ENCODE measurements at places on chromosomes 3 and 15. TPM values are rescaled to one million over a fixed set of nuclear protein-coding genes. Genes with fewer than 3 reads are reported as not detected.

- no peak for DNase-seq
Measured at GRCh38 chr15:72179950-72180581, 17.5 kb downstream of the GRAMD2A start.

DNA sequence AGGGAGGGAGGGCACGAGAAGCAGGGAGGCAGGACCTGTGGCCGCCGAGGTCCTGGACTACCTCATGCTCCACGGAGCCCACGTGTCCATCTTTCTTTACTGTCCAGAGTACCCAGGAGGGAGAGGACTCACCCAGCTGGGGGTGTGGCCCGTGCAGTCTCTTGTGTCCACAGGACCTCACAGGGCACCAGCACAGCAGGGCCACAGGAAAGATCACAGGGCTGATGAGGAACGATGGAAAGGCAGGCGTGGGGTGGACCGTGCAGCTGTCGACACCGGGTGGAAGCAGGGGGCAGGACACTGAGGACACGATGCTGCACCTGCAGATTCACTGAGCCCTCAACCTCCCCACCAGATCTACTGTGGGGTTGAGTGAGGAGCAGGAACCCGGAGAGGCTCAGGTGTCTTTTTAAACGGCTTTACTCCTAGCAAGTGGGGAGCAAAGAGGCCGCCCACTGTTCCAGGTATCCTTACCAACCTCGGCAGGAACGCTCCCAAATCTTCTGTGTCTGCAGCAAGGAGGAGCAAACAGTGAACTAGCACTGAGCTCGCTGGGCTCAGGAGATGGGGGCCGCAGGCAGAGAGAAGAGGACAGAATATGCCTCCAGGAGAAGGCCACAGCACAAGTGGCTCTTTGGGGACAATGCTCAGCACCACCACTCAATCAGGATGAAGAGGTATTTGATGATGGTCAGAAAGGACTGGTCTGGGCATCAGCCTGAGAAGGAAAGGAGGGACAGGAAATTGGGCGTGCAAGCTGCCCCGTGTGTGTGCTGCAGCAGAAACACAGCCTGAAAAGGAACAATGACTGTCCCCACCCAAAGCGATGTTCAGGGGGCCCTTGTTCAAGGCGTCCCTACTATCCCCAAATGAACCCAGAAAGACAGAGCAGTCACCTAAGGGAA lies 198.8 kb downstream of the XXYLT1 start:
- DNase-seq = no peak

DNA sequence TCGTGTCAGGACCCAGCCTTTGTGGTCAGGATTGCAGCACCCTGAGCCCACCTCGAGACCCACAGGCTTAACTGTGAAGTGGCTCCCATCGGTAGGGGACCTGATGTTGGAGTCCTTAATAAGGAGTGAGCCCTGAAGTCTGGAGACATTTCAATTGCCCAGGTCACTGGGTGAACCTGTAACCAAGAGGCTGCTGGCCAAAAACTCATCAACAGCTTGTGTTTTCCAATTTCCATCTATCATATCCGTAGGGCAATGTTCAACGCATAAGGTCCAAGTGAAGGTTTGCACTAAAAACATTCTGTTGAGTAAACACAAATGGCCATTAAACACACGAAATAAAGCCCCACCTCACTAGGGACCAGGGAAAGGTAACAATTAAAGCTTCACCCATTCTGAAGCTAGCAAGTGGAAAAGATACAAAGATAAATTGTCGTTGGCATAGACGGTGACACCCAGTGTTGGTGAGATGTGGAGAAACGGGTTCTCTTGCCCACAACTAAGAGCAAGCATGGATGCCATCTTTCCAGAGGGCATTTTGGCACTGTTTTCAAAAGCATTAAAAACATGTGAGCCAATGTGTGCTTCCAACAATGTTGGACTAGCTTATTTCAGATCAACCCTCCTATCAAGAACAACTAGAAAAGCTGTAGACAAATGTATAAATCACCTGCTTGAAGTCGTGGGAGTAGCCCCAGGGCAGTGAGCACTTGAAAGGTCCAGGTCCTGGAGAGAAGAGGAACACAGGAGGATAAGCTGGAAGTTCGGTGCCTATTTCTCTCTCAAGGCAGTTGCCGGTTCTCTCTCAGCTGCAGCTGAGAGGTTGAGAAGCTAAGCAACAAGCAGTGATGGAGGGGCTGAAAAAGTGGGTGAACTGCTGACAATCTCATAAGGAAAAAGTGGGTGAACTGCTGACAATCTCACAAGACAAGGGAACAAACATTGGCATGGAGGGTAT lies 56.3 kb upstream of the PCSK6 start:
- no peak for DNase-seq

DNA sequence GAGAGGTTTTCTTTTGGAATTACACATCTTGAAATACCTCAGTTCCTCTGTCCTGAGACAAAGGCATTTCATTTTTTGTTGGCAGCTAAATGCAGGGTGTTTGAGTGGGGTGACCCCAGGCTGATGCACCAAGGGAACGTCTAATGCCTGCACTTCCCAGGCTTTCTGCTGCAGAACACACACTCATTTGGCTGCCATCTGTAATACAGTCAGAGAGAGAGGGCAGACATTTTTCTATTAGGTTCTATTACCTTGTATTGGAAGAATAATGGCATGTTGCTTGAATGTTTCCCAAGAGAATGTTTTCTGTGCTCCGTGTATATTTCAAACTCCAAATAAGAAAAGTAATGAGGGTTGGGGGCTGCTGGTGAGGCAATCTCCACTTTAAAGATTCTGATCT lies 87.1 kb downstream of the PTPRG start:
- DNase-seq = no peak

DNA sequence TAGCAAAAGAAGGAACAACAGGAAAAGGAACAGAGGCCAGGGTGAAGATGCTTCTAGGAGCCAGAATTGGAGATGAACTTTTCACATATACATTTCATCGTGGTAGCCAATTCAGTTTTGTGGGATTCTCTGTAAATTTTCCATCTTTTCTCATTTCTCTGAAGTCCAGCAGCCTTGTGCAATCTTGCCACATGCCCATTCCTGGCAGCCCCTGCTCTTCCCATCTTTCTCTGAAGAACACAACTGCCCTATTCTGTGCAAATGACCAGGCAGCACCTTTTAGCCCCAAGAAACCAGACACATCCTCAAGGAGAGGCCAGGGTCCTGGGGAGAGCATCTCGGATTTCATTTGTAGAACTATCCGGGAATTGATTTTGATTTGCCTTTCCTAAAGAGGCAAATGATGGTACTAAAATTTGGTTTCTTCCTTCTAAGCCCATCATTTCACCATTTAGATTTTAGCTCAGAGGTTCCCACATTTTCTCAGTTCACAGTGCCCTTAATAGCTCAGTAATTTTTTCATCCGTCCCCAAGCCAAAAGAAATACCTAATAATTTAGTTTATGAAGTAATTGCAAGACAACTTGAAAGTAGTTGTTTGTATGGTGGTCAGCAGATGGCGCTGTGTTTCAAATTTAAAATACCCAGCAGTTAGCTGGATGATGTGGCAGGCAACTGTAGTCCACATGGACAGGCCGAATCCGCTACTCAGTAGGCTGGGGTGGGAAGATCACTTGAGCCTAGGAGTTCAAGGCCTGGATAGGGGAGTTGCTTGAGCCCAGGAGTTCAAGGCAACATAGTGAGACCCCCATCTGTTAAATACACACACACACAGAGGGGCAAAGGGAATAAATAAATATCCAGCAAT lies 61.3 kb upstream of the ACKR4 start:
- DNase-seq = no peak

- no peak for DNase-seq
Measured at GRCh38 chr3:66486202-66486601, 14.6 kb downstream of the LRIG1 start.

DNA sequence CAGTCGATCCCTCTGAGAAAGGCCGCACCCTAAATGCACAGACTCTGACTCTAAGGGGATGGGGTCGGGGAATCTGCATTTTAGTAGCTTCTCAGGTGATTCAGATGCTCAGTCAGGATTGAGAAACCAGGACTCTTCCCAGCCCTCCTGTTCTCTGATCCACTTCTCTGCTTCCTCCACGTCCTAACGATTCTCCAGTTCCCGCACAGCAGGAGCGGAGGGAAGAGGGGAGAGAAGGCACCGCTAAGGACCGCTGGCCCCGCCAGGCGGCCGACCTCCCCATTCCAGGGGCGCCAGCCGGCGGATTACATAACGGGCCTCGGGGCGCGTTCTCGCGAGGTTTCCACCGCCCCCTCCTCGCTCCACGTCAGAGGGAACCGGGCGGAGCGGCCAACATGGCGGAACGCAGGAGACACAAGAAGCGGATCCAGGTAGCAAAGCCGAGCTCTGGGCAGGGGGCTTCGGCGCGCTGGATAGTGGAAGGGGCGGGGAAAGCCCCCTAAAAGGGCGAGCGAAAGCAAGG lies at the start of gene SEC62:
SEC62 (plus strand) TSS at position 380 of the 523 bp plus-strand sequence; CDS start at position 396, 16 bp downstream.
- peak; percentile 96 for DNase-seq

GRCh38 chr15:79166311-79166955 lies 75.9 kb upstream of the RASGRF1 start:
- DNase-seq = no peak

DNA sequence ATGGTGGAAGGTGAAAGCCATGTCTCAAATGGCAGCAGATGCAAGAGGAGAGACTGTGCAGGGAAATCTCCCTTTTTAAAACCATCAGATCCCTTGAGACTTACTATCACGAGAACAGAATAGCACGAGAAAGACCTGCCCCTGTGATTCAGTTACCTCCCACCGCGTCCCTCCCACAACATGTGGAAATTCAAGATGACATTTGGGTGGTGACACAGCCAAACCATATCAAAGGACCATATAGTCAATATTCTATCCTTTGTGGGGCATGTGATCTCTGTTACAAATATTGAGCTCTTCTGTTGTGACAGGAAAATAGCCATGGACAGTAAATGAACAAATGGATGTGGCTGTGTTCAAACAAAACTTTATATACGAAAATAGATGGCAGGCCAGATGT lies 77.2 kb upstream of the ACKR4 start:
- no peak for DNase-seq

DNA sequence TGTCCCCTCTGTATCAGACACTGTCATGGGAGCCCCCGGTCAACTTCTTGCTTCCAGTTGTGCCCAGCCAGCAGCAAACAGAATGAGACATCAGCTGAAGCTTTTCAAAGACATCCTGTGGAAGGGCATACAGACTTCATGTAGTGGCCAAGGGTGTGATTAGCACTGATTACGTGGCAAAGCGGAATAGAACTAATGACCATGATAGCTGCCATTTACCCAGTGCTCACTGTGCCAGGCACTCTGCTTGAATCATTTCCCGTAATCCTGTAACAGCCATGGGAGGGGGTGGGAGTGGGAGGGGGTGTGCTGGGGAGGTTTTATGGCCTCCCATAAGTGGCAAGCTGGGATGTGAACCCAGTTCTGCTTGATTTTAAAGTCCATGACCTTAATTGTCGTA lies 29.5 kb downstream of the LPP start:
- DNase-seq = no peak

DNA sequence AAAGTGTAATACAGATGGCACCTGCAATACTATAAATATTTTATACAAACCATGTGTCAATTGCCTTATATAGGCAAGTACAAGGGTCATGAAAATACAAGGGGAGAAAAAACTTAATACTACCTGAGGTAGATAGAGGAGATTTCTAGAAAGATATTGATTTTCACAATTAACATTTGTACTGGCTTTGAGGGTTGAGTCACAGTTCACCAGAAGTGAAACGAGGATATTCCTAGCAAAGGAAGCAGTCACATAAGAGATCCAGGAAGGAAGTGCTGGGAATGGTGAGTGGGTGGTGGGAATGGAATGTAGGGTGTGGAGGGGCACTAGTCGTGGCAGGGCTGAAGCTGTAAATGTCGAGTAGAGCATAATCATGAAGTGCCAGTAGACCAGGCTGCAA lies 108.7 kb downstream of the P2RY1 start:
- no peak for DNase-seq

GRCh38 chr3:170558427-170558826 lies 27.4 kb downstream of the SLC7A14 start:
- no peak for DNase-seq

DNA sequence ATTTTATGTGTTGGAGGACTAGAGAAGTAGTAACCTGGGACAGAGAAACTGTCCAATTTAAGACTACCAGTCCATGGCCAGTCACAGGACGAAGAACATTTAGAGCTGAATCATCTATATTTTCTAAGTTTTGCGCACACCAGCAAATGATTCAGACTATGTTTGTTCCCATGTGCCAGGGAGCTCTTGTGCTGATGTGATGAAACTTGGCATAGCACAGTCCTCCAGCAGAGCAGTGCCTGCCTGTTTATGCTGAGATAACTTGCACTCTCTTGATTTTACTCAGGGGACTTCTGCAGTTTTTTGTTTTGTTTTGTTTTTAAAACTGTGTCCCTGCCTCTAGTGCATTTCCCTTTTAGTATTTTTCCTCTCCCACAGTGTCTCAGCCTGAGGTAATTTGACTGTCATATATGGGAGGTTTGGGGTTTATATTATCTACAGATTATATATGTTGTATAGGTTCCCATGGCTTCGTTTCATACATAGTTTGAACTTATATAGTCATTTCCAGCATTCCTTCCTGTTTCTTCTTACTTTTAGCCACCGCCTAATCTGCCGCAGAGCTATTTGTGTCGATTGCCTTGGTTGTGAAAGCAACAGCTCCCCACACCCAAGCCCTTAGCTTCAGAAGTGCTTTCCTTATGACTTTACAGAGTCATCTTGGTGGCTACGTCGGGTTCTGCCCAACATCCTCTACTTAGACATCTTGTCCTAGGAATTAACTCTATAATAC lies 45.5 kb downstream of the PPM1L start:
- no peak for DNase-seq

DNA sequence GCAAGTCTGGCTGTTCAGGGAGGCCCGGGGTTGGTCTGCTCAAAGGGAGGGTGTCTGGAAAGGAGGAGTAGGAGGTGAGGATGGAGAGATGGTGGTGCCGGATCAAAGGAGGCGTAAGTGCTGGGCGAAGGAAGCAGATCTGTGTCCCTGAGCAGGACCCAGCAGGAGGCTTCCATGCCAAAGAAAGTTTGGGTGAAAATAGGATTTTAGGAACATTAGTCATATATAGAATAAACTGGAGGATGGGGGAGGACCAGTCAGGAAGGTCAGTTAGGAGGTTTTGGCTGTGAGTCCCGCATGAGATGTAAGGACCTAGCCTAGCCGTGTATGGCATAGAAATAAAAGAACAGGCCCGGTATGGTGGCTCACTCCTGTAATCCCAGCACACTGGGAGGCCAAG lies 28.6 kb upstream of the VPS8 start:
- no peak for DNase-seq

- DNase-seq = no peak
Measured at GRCh38 chr3:138625707-138626365, 17.3 kb downstream of the FAIM start.

GRCh38 chr3:130679218-130679617 lies 67.4 kb downstream of the PIK3R4 start:
- DNase-seq = no peak

- DNase-seq = no peak
Measured at GRCh38 chr15:74589826-74590225, 25.8 kb upstream of the CLK3 start.

GRCh38 chr3:54954022-54954421 lies 26.2 kb upstream of the LRTM1 start:
- DNase-seq = no peak

GRCh38 chr3:46866032-46866595 lies 2.9 kb upstream of the MYL3 start:
- DNase-seq = no peak

GRCh38 chr15:75508840-75509532 lies 57.5 kb upstream of the SIN3A start:
- no peak for DNase-seq

- DNase-seq = no peak
Measured at GRCh38 chr15:68612503-68612902, 33.7 kb downstream of the CORO2B start.

Gene STOML1
- total RNA-seq = 11.9 TPM

Gene MITF
- 8.2 TPM for total RNA-seq

Gene KBTBD12
- 0.07 TPM for total RNA-seq

Gene GAP43
- total RNA-seq = 4.2 TPM

Gene LRRIQ4
- 0.11 TPM for total RNA-seq

Gene B4GALT4
- 24.2 TPM for total RNA-seq

Gene IGSF11
- total RNA-seq = 2.0 TPM

Gene TTLL13
- 0.47 TPM for total RNA-seq

Gene BFSP2
- not detected for total RNA-seq
